ENCODE measurements at places on chromosomes 3 and 15.

- DNase-seq, result no peak
Observed at GRCh38 chr3:12462159-12462947, 21.9 kb upstream of the TSEN2 start.

DNA sequence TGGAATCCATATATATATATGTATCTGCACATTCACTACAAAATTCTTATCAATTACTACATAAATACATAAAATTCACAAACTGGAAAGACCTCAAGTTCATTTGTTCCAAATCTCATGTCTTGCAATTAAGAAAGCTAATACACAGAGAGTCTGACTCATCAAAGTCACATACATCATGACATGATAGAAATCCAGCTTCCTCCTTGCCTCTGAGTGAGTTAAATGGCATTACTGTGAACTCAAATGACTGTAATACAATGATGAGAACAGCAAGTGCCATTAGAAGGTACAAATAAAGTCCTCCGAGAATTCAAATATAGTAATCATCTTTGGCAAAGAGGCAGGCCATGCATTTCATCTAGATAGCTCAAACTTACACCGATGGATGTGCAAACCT lies 55.1 kb upstream of the AGTR1 start:
- DNase-seq, result no peak

DNA sequence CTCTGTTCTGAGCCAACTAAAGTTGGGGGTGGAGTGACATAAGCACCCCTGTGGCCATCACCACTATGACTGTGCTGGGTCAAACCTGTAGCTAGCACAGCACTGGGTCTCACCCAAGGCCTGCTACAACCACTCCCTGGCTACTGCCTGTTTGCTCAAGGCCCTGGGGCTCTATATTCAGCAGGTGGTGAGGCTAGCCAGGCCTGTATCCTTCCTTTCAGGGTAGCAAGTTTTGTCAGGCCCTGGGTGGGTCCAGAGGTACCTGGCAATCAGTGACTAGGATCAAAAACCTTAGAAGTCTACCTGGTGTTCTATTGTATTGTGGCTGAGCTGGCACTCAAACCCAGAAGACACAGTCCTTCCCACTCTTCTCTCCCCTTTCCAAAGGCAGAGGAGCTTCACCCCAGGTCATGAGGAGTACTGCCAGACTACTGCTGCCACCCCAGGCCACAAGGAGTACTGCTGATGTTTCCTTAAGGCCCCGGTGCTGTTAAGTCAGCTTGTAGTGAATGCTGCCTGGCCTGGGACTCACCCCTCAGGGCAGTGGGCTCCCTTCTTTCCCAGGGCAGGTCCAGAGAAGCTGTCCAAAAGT lies 170.8 kb downstream of the IGSF11 start:
- DNase-seq, result no peak

GRCh38 chr3:126488185-126488584 lies 12.5 kb upstream of the ZXDC start:
- DNase-seq, result no peak

DNA sequence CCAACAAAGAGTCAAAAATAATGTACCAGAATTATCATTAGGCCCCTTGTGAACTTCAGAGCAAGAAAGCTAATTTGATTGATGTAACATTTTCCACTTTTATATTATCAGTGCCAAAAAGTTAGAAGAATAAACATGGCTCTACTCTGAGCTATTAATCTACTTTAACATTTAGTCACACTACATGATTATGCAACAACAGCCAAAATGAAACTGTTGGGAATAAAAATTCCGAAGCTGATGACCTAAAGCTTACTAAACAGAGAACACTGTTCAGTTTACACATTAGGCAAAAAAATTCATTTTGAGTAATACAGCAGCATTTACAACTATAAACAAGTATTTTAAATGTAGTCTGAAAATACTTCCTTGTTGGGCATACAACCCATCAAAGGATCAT lies 1134.1 kb downstream of the EPHA3 start:
- no peak for DNase-seq

DNA sequence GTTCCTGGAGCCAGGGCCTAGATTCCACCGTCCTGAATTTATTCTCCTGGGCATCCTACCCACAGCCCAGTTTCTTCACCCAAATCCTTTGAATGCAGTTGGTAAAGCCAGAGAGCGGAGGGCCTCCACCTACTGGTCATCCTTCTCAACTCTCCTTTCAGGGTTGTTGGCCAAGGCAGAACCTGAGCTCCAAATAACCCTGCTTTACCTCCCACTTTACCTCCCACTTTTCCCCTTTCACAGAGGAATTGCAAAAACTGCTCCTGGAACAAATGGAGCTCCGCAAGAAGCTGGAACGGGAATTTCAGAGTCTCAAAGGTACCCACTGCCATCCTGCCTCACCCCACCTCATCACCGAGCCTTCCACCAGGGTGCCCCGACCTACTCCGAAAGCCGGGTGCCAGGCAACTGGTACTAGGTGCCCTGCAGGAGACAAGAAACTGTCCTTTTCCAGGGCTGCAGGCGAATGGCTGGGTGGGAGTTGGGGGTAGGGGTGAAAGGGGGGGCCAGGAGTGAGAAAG lies 6.8 kb downstream of the SKOR1 start:
- DNase-seq, result no peak

DNA sequence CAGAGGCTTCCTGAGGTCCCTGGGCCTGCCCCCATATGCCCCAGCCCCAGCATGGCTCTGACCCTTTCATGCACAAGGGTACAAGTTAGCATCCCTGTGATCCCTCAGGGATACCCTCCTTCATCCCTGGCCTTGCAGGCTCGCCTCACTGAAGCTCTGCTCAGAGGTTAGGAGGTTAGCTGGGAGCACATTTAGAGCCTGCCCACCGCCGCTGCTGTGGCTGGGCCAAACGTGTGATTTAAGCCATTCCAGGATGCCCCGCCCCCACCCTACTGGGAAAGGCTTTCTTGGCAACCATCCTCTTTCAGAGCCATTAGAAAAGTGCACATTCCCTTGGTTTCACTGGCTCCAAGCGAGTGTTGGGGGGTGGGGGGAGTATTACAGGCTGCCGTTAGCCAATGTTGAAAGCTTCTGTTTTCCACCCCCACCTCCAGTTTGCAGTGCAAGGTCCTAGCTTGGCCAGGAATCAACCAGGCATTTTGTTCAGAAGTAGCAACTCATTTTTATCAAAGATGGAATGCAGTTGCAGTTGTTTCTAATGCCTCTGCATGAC lies 6.3 kb upstream of the HES1 start:
- DNase-seq, result no peak

DNA sequence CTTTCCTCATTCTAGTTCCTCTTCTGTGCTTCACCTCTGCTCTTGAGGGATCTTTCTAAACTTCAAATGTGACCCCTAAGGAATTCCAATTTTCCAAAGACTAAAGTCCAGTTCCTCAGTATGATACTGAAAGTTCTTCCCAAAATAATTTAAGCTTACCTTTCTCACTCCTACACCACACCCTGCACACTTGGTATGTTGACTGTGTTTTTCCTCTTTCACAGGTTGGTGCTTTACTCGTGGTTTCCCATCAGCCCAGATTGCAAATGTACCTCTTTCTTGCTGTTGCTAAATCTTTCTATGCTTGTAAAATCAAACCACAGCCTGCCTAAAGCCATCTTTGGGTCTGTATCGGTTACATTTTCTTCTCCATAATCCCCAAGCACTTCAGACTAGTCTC lies 30.5 kb upstream of the CLDN16 start:
- no peak for DNase-seq

DNA sequence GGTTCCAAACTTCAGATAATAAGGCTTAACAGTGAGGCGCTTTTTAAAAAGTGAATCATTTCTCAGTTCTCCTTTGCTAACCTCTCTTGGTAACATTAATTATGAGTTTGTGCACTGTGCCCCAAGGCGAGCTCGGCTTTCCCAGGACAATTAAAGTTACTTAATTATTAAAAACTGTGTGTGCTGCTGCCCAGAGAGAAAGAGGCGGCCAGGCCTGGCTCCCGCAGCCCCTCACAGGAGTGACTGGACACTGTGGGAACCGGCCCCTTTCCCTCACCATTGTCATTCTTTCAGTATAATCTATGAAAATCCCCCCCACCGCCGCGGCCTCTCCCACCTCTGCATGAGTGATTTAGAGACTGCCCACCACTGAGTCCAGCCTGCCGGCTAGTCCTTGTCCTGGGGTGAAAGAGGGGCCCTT lies 43.1 kb upstream of the HES1 start:
- no peak for DNase-seq

GRCh38 chr3:35649405-35649804 lies 10.1 kb downstream of the ARPP21 start:
- DNase-seq, result no peak

DNA sequence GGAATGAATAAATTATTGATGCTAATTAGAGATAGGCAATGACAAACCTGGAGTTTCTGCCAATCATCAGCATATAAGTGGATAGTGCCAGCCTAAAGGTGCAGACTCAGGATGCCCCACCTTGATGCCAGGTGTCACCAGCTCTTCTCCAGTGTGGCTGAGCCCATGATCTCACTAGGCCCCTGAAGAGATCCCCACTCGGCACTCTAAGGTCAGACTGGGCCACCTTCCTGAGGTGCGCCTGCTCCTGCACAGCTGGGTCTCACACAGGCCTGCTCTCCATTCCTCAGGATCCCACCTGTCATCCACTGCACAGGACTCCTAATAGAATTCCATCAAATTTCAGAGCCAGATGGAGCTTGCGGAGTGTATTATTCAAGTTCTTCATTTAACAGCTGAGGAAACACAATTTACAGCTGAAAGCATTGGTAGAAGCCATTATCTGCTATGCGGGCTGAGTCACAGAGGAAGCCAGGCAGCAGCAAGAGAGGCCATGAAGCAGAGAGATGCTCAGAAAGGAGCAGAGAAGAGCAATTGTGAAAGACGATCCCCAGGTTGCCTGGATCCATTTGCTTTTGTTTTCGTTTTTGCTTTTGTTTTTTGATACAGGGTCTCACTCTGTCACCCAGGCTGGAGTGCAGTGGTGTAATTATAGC lies 25.1 kb upstream of the FSTL1 start:
- no peak for DNase-seq

- DNase-seq, result no peak
Observed at GRCh38 chr15:24633082-24633481, 42.5 kb upstream of the NPAP1 start.

DNA sequence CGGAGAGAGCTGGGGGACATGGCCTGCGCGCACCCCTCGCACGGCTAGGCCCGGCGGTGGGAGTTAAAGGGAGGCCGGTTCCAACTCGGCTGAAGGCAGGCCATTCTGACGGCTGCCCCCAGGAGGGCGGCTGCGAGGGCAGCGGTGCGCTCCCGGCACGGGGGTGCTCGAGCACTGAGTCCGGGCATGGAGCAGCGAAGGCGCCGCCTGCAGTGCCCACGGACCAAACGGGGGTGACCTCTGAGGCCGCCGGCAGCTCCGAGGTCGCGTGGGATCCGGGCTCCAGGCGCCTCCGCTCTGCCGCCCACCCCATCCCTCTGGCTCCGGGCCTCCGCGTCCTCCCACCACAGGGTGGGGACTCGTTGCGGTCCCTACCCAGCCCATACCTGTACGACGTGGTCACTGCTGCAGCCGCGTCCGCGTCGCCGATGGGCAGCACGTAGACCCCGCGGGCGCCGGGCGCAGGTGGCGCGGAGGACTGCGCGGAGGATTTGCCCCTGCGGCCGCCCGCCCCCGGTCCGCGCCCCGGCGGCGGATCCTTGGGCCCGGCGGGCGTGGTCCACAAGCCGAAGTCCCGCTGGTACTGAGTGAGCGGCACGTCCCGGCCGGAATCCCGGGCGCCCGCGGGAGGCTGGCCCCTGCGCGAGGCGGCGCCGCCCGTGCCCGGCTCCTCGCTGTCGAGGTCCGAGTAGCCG lies 469 bp downstream of the MAP6D1 start:
- peak; percentile 52 for DNase-seq

DNA sequence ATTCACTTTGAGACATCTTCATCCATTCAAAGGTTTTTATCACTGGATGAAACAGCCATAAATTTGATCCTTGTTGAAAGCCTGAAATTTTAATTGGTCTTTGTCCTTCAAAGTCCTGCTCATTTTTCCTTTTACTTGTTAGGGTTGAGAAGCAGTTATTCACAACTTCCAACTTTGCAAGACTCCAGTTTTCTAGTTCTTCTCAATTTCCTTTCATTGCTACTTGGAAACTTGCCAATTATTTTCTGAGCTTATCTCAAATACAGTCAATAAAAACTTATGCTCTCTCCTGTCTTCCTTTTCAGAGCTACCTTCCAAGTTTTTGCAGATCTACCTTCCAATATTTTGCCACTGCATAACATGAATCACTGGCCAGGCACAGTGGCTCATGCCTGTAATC lies 23.7 kb upstream of the CD276 start:
- DNase-seq, result no peak

DNA sequence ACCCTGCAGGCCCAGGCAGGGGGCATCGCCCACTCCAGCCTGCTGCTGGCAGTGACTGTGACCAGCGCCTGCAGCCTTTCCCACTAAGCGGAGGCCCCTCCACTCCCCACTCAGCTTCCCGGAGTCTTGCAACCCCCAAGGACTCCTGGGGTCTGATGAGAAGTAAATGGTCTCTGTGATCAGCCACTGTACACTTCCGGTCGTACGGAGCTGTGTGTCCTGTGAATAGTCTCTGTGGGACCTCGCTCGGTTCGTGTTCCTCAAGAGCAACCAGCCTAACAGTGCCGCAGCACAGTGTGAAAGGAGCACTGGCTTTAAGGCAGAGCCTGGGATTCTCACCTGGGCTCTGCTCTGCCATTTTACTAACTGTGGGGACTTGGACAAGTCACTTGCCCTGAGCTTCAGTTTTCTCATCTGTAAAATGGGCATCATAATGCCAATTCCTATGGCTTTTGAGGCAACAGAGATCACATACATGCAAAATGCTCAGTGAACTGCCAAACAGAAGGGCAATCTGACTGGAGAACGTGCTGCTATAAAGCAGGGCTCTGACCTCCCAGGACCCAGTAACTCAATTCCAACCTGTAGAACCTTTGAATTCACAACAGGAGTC lies 26.7 kb downstream of the TMEM43 start:
- no peak for DNase-seq

GRCh38 chr3:101824702-101825101 lies 24.6 kb upstream of the NFKBIZ start:
- no peak for DNase-seq

GRCh38 chr3:169158379-169158778 lies 505.1 kb downstream of the MECOM start:
- no peak for DNase-seq

GRCh38 chr15:67359431-67360079 lies 105.0 kb downstream of the IQCH start:
- DNase-seq, result no peak

GRCh38 chr3:185605566-185605965 lies 19.5 kb downstream of the SENP2 start:
- DNase-seq, result no peak

DNA sequence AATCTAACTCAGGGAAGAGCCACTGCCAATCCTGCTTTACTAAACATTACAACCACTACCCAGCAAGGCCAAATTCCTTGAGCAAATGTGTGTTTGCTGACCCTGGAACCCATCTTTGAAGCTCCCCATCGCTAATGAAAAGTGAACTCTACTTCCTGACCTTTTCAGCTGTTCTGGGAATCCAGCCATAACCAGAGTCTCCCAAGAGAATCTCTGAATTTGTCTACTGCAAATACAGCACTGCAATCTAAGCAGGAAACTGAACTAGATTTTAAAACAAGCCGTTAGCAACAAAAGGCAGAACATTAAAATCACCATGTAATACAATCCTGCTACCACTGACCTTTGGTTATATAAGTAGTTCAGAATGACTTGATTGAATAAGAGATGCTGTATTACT lies 309.2 kb downstream of the MAGI1 start:
- no peak for DNase-seq

GRCh38 chr15:70101459-70102113 lies 3.9 kb upstream of the TLE3 start:
- no peak for DNase-seq

- DNase-seq, result no peak
Observed at GRCh38 chr15:38257676-38258075, 5.0 kb downstream of the SPRED1 start.

GRCh38 chr3:48837163-48837562 lies 10.5 kb downstream of the PRKAR2A start:
- no peak for DNase-seq

All from C1 segment of cervical spinal cord (tissue), 14 donors.